NCI-H146 (cell line): ENCODE measurements at places on chromosomes 1 and 21.

DNA sequence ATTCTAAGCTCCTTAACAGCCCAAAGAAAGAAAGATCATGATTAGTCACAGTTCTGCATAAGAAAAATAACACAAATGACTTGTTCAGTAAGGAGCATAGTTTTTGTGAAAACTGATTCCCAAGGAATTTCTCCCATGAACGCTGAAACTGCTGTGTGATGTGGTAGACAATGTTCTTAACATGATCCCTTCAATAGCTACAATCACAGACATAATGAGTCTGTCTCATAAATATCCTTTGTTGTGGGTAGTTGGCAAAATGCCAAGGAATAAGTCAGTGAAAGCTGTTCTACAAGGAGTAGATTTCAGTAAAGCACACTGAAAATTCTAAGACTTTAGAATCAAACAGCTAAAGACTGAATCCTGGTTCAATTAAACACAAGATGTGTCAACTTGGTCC is 404.8 kb downstream of the HLX start:
- DNase-seq, result peak; percentile 87

DNA sequence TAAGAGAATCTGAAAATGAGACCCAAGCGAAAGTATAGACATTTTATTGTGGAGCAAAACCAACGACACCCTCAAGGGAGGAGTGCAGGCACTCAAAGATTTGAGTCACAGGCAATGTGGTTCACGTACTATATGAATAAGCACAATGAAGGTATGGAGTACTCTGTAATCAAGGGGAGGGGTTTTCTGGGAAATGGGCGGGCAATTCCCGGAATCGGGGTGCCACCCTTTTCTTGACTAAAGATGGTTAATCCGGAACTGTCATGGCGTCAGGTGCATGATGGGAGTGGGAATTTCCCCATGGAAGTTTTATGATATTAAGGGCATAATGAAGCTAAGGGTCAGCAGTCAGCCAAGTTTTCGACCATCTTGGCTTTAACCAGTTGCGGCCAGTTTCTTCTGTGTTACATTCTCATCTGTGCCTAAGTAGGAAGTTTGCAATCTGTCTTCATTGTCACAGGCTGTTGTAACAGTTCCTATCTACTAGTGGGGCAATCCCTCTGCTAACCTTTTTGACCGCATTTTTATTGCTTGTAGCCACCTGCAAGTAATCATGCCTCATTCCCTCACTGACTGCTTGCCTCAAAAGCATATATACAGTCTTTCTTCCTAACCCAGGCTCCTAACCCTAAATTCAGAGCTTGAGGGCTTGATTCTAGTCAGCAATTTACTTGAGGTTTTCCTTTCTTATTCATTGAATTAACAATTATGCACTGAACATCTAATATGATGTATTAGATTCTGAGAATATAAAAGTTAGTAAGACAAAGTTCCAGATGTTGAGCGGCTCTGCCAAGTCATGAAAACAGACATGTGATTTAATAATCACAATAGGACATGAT is 775 bp upstream of the AIM2 start:
- no peak for DNase-seq

GRCh38 chr1:223114871-223115270 is 28.2 kb downstream of the TLR5 start:
- no peak for DNase-seq

- peak; percentile 28 for DNase-seq
These were observed 1.8 kb downstream of the FOXD3 start for GRCh38 chr1:63323865-63324778.

DNA sequence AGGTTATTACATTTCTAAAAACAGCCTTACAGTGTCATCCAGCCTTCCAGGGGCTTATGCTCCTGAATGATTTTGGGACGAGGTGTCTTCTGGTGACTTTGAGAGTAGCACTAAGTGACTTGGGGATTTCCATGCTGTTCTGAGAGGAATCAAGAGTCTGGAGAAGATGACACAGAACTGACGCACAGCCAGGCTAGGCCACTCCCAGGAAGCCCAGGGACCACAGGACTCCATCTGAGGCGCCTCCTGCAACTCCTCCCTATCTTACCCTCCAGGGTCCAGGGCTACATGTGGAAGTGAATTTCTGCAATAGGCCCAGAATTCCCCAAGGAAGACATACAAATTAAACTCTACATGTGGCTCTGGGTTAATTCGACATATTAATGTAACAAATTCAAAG is 92.5 kb downstream of the SLC25A24 start:
- DNase-seq, result no peak

DNA sequence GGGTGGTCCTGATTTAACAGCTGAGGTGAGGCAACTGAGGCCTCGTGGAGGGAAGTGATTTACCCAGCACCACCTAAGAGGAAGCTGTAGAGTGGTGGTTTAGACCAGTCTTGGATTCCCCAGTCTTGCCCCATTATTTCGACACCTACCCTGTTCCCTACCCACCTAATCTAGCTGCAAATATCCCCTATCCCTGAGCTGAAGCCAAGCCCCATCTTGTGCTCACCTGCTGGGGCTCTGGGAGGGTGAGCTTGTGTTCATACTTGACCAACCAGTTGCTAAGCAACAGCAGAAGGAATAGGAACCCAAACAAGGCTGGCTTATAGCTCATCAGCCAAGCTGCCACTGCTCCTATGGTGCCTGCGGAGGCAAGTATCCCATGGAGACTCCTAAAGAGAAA is 2.0 kb downstream of the TEX46 start:
- peak; percentile 87 for DNase-seq

DNA sequence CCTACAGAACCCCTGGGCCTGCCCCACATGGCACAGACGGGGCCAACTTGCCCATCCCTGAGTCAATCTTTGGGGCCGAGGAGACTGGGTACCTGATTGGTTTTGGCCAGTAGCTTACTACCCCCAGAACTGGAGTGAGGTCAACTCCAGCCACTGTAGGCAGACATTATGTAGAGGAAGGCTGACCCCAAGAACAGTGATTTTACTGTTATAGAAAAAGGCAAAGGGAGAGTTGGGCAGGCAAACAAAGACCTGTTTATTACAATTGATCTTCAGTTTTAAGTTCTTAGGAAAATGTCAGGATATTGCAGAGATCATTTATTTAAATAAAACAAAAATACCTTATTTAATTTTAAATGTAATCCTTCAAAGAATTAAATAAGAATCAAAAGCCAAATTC is 653.8 kb downstream of the NPHP4 start:
- DNase-seq, result no peak
